ENCODE measurements at places on chromosomes 12 and 14.

DNA sequence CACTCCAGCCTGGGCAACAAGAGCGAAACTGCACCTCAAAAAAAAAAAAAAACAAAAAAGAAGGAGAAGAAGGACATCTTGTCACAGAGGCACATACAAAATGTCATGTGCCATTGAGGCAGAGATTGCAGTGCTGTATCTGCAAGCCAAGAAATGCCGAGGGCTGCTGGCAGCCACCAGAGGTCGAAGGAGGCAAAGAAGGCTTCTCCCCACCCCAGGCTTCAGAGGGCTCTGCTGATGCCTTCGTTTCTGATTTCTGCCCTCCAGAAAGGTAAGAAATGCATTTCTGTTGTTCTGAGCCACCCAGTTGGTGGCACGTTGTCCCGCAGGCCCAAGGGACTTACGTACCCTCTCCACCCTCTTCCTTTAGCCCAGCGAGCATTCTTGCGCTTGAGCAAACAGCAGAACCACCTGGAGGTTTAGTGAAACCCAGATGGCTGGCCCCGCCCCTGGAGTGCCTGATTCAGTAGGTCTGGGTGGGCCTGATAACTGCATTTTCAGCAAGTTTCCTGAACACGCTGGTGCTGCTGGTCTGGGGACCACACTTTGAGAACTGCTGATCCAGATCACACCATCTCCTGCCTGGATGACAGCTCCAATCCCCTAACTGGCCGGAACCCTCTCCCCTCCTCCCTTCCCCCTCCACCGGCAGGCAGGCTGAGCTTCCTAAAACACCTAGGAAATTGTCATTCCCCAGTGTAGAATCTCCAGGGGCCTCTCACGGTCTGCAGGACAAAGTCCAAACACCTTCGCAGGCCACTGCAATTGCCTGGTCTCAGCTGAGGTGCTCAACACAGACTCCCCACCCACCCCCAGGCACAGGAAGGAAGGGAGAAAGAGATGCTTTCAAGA, 21.1 kb upstream of the SCARB1 start:
- DNase-seq: no peak

DNA sequence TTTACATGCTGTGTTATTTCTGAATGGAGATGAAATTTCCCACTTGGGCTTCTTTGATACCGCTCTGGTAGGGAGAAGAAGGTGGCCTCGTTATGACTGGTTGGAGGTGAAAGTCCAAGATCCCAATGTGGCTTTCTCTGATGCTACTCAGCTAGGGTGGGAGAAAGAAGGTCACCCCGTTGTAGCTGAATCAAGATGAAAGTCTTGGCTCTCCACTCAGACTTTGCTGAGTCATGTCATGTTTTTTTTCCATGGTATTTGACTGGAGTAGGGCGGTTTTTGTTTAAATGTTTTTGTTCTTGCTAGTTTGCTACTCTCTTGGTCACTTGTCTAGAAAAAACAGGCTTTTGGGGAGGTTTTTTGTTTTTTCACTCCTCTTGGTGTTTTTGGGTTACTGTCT, 2.4 kb upstream of the PDE6H start:
- DNase-seq: no peak

DNA sequence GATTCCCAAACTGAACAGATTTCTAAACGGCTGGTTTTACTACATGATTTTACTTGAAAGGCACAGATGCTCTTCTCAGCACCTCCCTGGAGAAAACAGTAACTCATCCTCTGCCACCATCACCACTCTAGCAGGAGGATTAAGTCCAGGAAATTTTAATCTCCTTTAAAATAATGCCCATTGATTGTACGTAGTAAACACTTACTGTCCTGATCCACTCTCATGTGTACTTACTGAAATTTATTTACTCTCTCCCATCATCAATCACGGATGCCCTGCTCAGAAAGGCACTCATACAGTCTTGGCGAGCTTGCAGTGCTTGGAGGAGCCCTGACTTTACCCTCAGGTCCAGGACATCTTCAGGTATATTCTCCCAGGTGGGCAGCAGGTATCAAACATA, 239.8 kb upstream of the EGLN3 start:
- no peak for DNase-seq

DNA sequence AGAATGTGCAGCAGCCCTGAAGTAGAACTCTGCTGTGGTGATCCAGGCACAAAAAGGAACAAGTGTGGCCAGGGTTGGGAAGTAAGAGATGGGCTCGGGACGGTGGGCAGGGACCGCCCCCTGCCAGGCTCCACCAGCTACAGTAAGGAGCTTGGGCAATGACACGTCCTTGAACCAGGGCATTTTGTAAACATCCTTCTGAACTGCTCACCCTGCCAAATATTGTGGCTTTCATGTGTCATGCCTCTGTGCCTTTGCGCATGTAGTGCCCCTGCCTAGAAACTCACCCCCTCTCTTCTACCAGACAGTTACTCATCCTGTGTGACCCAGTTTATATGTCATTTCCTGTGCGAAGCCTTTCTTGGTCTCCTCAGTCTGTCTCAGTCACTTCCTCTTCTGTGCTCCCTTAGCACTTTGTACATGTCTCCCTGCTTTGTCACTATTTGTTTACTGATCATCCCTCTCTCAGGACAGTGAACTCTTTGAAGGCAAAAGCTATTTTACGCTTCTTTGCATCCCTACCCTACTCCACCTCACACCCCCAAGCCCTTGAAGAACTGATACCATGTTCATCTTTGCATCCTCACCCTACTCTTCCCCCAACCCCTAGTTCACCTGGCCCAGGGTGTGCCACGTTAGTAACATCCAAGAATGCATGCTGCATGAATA, 108.9 kb upstream of the PLEKHG7 start:
- DNase-seq: peak; percentile 38

GRCh38 chr14:55707365-55707804, 127.4 kb downstream of the KTN1 start:
- no peak for DNase-seq

GRCh38 chr14:44107156-44107555, 399.9 kb downstream of the FSCB start:
- DNase-seq: no peak

- no peak for DNase-seq
Measured at GRCh38 chr14:90775441-90775840, 40.8 kb downstream of the TTC7B start.

DNA sequence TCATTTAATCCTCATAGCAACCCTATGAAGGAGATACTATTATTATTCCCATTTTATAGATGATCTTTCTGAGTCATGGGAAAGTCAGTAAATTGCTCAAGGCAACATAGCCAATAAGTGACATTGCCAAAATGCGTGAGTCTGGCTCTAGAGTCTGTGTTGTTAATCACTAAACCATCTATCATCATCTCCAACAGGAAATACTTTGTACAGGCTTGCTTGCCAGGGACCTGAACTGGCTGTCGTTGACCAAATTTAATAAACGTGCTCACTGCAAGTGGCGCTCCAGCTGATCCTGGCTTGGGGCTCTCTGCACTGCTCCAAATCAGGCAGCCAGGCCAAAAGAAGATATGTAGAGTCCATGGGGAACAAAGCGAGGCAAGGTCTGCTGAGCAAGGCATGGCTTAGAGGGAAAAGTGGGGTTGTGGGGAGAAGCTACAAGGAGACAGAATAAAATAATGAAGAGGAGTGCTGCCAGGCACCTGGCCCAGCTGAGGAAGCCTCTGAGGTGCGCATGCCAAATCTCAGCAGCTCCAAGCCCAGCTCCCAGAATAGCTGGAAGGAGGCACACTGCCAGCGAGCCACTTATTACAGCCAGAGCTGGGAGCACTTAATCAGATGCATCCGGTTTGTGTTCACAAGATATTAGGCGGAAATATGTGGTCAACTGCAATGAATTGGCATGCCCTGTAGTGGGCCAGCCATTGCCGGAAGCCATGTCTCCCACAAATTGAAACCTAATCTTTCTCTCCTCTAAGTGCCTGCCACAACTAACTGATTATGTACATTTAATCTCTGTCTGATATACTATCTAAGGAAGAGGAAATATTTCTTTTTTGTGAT, 43.3 kb upstream of the PTPRO start:
- DNase-seq: no peak

- DNase-seq: no peak
Measured at GRCh38 chr14:81211844-81212243, 8.9 kb downstream of the GTF2A1 start.

- no peak for DNase-seq
Measured at GRCh38 chr14:104517426-104517825, 62.1 kb upstream of the C14orf180 start.

DNA sequence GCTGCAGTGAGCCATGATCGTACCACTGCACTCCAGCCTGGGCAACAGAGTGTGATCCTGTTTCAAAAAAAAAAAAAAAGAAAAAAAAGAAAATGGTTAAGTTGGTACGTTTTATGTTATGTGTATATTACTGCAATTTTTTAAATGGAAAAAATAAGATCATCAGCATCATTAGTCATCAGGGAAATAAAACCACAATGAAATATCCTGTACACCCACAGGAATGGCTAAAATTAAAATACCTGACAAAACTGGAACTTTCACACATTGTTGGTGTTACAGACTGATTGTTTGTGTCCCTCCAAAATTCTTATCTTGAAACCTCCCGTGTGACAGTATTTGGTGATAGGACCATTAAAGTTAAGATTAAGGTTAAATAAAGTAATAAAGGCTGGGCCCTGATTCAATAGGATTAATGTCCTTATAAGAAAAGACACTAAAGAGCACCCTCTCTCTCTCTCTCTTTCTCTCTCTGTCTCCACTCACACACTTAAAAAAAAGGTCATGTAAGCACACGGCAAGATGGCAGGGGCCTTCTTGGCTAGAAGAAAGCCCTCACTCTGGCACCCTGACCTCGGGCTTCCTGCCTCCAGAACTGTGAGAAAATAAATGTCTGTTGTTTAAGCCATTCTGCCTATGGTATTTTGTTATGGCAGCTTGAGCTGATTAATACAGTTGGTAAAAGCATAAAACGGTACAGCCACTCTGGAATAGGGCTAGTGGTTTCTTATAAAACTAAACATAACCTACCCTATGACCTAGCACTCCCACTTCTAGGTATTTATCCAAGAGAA, 48.3 kb upstream of the ZFP36L1 start:
- DNase-seq: no peak

GRCh38 chr14:30974628-30975027, 50.8 kb upstream of the AP4S1 start:
- DNase-seq: no peak

DNA sequence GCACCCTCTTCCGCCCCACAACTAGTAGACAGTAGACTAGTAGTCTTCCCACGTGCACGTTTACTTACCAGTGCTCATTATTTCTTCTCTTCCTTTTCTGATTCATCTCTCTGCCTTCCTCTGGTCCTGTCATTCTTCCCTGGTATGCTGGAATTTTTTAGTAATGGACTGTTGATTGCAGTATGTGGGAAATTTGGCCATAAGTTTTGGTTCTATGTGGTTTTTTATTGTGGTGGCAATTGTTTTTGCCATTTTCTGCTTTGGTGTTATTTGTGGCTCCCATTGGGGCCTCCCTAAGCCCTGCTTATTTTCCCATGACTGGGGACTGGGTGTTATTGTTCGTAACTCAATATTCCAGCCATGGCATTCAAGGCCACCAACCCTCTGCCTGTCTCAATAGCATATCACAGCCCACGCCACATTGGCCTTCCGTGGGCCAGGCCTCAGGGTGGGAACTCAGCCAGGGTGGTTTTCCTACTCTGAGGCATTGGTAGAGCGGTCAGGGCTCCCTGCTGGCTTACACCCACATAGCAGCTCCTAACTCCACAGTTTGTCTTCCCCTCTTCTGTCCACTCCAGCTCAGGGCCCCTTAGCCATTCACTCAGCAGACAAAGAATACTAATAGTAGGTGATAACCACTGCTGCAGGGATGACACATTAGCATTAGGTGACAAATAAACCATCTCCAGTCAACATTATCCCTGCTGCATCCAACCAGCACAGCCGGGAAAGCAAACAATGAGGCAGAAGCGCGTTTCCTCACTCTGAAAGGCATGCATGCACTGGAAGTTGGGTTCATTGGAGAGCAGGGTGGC, 321.5 kb downstream of the CACNA1C start:
- no peak for DNase-seq

- no peak for DNase-seq
Measured at GRCh38 chr12:12922191-12922616, 29.8 kb downstream of the GPRC5D start.

DNA sequence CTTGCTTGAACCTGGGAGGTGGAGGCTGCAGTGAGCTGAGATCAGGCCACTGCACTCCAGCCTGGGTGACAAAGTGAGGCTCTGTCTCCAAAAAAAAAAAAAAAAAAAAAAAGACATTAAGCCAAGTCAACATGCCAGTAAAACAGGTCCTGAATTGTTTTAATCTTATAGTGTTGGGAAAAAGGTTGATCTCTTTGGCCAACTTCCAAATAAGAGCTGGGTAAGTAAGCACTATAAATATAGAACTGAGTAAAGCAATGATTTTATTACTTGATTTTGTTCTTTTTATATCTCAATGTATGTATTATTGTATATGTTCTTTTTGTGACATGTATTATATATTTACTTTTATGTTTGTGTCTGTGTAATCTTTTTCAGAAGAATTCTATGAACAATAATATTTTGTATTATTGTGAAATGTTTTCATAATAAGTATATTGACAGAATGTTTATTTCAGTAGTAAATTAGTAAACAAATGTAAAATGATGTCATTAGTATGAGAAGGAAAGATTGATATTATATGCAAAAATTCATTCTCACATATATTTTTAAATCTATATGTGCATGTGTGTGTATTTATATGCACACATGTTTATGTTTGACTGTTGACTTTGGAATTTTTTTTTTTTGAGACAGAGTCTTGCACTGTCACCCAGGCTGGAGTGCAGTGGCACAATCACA, 9.6 kb upstream of the AKAP6 start:
- no peak for DNase-seq

- DNase-seq: no peak
Measured at GRCh38 chr12:42673535-42673934, 84.0 kb upstream of the PRICKLE1 start.

GRCh38 chr12:40300490-40300889, 75.7 kb downstream of the LRRK2 start:
- DNase-seq: no peak

- DNase-seq: no peak
Measured at GRCh38 chr14:101776344-101776743, 14.8 kb downstream of the PPP2R5C start.

- no peak for DNase-seq
Measured at GRCh38 chr12:40376533-40377267, 151.9 kb downstream of the LRRK2 start.

GRCh38 chr12:115074617-115075016, 390.6 kb upstream of the TBX3 start:
- no peak for DNase-seq

DNA sequence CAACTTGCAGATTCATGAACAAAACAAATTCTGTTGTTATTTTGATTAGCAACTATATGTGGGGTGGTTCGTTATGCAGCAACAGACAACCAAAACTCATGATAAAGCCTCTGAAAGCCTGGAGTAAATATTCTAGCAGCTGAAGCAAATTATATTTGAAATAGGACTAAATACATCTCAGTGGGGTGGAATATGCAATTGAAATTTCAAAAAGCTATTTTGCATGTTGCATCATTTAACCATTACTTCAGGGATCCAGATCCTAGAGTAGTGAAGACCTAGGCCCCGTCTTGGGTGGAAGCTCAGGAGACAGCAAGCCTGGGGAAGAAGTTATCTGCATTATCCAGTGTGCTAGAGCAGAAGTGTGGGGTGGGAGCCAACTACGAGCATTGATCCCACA, 114.7 kb downstream of the PPM1A start:
- DNase-seq: no peak

Data from stimulated activated CD4-positive, alpha-beta T cell treated with anti-CD3 and anti-CD28 coated beads, Interleukin-15, amount 100 ng/mL, for 1 hour (primary cell).